T-helper 2 cell (primary cell): ENCODE measurements at places on chromosomes 4 and X.
A peak's percentile ranks its signal among the peaks of the same experiment; 100 is the strongest.

GRCh38 chr4:94841864-94842221, 84.1 kb downstream of the BMPR1B start:
- no peak for DNase-seq

- peak; percentile 8 for DNase-seq
Measured at GRCh38 chrX:39874202-39874816, 223.4 kb downstream of the BCOR start.

- peak; percentile 4 for DNase-seq
Measured at GRCh38 chr4:15402146-15402545, 25.7 kb upstream of the C1QTNF7 start.

GRCh38 chr4:107708225-107708624, 11.8 kb downstream of the PAPSS1 start:
- no peak for DNase-seq

DNA sequence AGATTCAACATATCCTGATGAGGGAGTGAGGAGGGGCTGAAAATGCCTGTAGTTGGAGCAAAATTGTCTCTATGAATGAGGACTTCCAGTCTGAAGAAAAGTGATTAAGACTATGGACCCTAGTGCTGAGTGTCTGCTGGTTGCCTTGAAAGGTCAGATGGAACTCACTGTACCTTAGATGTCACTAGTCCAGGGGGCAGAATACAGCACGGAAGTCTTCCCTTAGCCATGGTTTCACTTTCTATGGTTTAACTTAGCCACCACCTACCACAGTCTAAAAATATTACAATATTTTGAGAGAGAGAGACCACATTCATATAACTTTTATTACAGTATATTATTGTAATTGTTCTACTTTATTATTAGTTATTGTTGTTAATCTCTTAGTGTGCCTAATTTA, 223.1 kb downstream of the FMR1NB start:
- DNase-seq = no peak
